Bronchial epithelial cell (primary cell): ENCODE measurements at places on chromosomes 12 and 14.

DNA sequence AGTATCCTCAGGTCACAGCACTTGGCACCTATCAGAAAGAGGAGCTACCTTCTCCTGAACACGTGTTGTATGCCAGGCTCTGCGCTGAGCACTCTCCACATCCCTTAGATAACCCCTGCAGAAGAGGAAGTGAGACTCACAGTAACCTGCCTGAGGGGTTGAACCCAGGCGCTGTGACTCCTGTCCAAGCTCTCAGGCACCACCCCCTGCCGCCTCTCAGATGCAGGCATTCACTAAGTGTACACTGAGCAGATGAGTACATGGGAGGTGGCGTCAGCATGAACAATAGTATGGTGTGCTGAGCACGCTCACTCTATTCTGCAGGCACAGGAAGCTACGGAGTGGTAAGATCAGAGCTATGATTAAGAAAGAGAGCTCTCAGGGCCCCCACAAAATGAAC is 21.0 kb upstream of the RIC8B start:
- peak; percentile 22 for DNase-seq

DNA sequence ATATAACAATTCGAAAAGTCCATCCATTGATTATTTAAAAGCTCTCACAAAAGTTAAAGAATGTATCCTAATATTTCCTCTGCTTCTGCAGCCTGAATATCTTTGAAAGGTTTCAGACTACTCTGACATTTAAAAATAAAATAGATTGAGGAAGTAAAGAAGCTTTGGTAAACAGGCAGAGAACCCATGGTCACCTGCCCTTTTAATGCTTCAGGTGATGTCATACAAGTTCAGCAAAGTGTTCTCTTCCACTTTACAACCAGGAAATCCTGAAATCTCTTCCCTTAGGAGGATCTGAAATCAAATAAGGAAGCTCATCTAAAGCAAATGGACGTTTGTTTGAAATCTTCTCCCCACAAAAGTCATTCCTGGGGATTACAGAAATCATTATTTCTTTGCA is 322.4 kb downstream of the PDZRN4 start:
- DNase-seq, result no peak

- peak; percentile 12 for DNase-seq
Observed at GRCh38 chr14:100914597-100915021, 11.1 kb upstream of the RTL1 start.

- DNase-seq, result no peak
Observed at GRCh38 chr14:98175881-98176280, 1096.1 kb downstream of the BCL11B start.
